ENCODE measurements at places on chromosomes 1 and 21.
A peak's percentile ranks its signal among the peaks of the same experiment; 100 is the strongest.

DNA sequence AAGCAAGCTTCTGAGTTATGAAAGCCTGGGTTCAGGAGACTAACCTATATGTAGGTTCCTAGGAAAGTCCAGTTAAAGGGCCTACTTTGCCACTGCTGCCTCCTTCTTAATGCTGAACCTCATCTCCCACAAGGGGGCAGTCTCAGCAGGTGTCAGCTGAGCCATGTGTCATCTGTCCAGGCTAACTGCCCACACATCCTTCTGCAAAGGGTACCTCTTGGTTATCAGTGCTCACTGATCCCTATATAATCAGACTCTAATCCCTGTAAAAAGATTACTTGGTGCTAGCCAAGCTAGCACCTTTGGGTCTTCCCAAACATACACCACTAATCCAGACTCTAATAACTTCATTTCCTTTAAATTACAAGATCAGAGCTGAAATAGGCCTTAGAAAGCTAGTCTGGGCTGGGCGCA lies 9.0 kb downstream of the PRDX1 start:
- no peak for DNase-seq

DNA sequence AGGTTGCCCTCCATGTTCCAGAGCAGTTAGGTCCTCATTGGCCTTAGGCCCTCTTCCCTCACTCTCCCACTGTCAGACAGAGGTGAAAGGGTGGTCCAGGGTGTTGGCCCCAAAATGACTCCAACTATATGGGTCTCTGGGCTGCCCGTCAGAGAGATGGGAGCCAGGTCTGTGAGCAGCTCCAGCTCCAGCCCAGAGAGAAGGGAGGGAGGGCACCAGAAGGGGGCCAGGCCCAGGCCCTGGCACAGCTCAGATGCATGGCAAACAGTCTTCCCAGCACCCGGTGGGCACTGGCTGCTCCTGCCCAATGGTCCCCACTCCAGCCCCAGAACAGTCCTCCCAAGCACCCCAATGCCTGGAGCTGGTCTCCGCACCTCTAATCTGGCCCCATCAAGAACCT lies 2.2 kb downstream of the BCAN start:
- no peak for DNase-seq

- no peak for DNase-seq
Measured at GRCh38 chr1:28194326-28195035, 18.0 kb upstream of the PTAFR start.

DNA sequence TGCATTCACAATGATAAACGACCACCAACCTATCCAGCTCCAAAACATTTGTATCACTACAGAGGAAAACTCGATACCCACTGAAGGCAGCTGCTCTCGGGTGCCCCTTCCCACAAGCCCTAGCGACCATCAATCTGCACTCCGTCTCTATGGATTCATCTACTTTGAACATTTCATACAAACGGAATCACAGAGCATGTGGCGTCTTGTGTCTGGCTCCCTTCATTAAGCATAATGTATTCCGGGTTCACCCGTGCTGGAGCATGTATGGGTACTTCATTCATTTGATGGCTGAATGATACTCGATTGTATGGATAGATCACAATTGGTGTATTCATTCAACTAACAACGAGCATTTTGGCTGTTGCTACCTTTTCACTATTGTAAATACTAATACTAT lies 340.2 kb downstream of the SMYD3 start:
- DNase-seq, result no peak

- DNase-seq, result no peak
Measured at GRCh38 chr1:34858901-34859445, 576 bp downstream of the SMIM12 start.

- peak; percentile 27 for DNase-seq
Measured at GRCh38 chr1:204453141-204453772, 41.3 kb downstream of the PIK3C2B start.

DNA sequence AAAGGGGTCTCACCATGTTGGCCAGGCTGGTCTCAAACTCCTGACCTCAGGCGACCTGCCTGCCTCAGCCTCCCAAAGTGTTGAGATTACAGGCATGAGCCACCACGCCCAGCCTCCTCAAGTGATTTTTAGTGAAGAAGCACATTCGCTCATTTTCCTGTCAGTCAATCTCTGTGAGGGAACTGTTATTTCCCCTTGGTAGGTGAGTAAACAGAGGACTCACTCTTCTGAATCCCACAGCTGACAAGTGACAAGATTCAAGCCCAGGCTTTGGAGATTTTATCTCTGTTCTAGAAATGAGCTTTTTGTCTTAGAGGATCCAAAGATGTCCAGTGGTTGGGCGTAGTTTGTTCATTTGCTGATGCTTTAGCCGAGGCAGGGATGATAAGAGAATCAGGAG lies 43.9 kb upstream of the TACSTD2 start:
- DNase-seq, result no peak

GRCh38 chr1:43769350-43769908 lies 62.1 kb downstream of the ST3GAL3 start:
- DNase-seq, result no peak

GRCh38 chr21:18524097-18524880 lies 120.7 kb upstream of the TMPRSS15 start:
- no peak for DNase-seq

- DNase-seq, result no peak
Measured at GRCh38 chr1:83006271-83006670, 992.7 kb downstream of the TTLL7 start.

DNA sequence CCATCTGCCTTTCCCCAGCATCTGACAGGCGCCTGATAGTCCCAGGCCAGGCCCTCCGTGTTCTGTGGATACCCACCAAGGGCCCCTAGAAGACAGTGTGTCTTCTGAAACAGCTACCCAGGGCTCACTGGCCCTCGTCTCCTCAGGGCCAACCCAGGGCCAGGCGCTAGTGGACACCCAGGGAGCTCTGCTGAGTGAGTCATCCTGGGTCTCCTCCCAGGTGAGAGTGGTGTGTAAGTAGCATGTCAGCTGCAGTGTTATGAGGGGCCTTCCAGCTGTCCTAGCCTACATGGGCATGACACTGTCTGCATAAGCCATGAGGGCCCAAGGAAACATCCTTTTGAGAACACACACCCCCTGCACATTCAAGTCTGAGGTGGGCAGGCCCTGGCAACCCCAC lies 36.7 kb downstream of the CHD5 start:
- DNase-seq, result no peak

DNA sequence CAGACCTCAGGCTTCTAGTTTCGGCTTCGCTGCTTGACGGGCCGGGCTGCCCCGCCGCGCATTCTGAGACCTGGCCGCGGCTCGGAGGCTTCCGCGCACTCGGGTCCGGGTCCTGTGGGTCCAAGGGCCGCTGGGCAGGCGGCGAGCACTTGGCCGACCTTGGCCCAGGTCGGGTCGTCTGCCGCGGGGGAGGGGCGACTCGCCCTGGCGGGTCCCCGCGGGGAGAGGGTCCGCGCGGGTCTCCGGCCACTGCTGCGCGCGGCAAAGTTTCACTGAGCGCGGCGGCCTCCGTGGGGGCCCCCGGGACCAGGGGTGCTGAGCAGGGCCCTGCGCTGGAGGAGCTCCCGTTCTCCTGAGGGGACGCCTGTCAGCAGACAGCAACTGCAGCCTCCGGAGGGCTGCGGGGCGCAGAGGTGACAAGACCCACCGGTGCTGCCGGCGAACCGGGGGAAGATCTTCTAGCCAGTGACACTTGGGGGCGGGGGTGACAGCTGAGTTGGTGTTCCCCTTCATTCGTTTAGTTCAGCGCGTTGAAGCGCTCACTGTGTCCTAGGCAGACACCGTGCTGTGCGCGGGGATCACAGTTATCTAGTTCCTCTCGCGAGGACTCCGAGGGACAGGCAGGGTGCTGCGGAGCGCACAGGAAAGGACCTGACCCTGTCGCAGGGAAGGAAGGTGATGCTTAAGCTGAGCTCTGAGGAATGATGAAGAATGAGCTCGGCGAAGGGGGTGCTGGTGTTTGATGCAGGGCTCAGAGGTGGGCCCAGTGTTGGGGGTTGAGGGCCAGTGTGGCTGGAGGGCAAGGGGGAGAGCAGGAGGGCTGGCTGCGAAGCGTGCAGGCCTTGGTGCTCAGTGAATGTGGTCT lies 725 bp downstream of the MTFR1L start:
- DNase-seq, result peak; percentile 63

- DNase-seq, result no peak
Measured at GRCh38 chr1:36645867-36646266, 163.2 kb upstream of the CSF3R start.

DNA sequence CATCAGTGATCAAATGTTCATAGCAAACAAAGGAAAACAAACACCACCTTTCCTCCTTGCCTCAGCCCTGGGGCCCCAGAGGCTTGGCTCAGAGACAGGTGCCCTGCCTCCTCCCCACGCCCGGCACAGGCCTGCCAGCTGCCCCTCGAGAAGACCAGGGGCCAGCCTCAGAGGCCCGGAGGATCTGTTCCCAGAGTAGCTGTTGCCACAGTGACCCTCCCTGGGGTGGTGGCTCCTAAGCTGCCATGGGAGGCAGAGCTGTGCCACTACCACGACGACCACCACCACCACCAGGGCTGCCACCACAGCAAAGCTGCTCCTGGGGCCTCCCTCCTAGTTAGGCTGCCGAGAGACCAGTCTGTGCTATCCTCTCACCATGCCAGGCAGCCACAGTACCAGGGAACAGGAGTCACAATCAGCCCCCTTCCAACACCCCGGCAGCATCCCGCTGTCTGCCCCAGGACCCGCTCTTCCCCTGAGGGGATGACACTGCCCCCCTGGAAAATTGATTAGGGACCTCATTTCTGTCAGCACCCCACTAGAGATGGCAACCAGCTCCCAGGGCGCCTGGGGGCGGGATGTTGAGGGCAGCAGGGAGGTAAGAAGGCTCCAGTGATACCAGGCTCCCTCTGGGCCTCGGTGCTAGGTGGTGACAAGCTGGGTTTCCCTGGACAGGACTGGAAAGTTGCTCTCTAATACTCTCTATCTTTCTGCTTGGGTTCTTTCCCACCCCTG lies 30.5 kb downstream of the KCNC4 start:
- no peak for DNase-seq

DNA sequence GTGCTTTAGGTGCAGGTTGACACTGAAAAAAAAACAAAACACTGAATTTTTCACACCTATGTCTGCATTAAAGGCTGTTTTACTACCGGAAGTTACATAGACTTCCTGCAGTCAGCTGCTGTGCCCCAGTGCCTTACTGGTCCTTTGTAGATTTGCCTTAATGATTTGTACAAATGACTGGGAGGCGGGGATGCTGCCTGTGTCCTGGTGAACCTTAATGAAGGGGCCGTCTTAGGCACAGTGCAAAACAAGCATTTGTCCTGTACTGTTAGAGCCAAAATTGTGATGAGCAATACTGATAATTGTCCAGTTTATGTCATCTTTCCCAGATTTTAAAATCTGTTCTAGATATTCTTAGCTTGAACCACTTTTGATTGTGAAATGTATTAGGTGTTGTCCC lies 90.9 kb upstream of the PGD start:
- DNase-seq, result no peak

DNA sequence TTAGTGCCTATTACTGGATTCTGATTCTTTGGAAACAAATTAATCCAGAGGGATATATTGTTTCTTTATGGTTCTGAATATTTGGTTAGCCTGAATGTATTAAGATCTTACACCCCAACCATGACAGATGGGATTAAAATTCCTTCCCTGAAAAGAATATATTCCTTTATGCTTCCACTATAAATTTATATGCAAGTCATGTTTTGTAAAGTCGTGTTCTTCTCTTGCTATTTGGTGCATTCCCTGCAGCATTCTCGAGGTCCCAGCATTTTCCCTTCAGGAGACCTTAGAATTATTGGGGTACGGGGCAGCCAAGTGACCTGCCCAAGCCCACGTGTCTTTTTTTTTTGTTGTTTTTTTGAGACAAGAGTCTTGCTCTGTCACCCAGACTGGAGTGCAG lies 62.4 kb downstream of the DISC1 start:
- no peak for DNase-seq

DNA sequence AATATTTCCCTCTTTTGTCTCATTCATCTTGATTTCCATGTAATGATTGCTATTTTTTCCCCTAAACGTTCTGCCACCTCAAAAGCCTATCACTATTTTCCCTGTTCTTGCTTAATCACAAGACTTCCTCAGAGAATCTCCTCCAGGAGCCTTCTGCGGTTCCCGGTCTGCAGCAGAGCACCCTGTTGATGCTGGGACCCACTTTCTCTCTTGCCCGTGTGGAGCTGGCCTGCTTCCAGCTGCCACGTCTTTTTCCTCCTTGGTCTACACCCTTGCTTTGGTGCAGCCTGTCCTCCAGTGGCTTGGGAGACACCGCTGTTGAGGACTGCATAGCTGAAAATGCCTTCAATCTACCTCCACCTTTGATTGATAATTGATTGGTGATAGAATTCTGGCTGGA lies 70.0 kb upstream of the COA6 start:
- DNase-seq, result no peak

DNA sequence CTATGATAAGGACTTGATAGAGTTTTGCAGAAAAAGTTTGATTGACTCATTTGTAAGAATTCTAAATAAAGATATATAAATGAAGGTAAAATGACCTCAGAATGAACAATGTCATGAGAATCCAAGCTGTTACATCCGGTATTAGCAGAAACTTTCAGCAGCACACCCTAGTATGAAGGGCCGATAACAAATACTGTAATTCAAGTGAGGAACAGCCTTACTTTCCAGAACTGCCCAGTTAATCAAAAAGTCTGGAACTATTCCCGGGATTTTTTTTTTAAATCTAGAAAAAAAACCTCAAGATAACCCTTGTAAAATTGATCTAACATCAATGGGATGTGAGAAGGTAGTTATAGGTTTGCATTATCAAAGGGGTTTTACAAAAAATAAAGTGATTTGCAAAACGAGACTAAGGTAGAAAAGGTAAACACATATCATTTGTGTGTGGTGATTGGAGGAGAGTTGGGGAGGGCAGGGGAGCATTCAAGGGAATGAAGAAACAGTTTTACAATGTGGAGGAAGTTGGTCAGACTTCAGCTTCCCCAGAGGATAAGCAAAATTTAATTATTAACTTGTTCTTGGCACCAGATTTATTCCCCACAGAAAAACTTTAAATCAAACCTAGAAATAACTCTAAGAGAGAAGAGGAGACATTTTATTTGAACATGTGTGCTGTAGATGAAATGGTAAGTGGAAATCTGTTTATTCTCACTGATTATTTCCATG lies 75.9 kb upstream of the VCAM1 start:
- no peak for DNase-seq

DNA sequence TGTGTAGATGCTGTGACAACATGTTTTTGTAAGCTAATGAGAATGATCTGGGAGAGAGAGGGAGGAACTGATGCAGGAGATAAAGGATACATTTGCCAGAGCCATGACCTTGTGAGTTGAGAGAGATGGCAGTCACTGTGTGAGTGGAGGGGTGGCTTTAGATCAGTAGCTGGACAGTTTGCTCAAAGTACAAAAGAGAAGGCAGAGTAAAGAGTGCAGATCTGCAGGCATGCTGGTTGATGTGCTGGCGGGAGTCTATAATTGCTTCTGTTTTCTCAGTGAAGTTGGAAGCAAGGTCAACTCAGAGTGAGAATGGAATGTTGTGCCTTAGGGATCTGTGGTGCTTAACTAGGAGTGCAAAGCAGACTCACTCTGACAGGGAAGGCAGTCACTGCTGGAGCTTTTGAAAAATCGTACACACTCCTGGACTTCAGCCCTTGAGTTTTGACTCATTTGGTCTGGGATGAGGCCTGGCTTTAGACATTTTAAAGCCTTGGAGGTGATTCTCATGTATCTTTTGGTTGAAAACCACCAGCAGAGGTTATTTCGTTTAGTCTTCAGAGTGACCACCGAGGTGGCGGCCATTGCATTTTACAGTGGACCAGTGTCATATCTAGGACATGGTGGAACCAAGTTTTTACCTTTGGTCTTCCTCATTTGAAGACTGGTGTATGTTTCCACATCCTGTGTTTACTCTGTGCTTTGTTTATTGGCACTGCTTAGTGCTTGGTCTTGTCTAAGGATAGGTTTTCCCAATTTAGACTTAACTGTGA lies 49.6 kb downstream of the MTR start:
- no peak for DNase-seq

GRCh38 chr1:121546830-121547591 lies 362.2 kb downstream of the SRGAP2C start:
- DNase-seq, result no peak

All from thymus (tissue), 14 donors.